Non-pigmented ciliary epithelial cell (primary cell): ENCODE measurements at places on chromosomes 3 and 15.

DNA sequence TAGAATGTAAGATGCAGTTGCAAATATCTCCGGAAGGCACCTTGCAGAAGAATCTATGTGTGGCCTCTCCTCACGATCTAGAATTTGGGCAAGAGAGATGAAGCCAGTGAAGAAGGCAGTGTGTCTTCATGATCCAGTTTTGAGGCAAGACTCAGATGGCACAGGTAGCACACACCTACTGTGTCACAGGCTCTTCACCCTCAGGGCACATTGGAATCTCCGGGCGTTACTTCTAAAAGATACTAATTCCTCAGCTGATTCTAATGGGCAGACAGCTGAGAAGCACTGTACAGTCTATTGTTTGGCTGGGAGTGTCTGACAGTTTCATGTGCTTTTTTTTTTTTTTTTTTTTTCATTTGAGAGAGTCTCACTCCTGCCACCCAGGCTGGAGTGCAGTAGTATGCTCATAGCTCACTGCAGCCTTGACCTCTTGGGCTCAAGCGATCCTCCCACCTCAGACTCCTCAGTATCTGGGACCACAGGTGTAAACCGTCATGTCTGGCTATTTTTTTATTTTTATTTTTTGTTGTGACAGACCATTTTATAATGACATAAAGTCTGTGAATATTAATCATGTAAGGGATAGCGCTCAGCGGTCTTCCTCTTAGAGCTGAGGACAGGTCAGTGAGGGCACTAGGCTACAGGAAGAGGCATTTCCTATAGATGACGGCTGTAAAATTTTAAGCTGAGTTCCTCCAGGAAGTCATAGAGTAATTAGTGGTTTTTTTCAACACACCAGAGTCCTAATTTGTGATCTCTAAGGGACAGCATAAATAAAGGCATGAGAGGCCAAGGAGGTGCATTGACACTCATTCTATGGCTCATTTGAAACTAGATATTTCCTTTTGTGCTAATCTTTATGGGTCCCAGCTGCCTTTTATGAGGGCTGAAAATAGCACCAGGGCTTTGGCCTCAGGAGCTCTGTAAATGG lies 4.0 kb downstream of the C3orf52 start:
- no peak for DNase-seq

DNA sequence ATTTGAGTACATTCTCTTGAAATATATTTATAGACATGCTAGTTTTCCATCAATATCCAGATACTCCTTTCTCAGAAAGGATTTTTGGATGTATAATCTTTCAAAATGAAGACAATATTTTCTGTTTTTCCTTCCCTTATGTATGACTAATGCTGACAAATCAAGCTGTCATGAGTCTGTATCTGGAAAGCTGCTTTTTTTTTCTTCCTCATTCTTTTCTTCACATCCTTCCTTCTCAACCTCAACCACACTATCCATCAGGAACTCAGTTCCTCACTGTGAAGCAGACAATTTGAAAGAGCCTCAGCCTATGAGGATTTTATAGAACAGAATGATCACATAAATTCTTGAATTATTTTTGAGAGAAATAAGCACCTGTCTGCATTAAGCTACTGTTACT lies 335.9 kb upstream of the EPHA6 start:
- DNase-seq: peak; percentile 2

DNA sequence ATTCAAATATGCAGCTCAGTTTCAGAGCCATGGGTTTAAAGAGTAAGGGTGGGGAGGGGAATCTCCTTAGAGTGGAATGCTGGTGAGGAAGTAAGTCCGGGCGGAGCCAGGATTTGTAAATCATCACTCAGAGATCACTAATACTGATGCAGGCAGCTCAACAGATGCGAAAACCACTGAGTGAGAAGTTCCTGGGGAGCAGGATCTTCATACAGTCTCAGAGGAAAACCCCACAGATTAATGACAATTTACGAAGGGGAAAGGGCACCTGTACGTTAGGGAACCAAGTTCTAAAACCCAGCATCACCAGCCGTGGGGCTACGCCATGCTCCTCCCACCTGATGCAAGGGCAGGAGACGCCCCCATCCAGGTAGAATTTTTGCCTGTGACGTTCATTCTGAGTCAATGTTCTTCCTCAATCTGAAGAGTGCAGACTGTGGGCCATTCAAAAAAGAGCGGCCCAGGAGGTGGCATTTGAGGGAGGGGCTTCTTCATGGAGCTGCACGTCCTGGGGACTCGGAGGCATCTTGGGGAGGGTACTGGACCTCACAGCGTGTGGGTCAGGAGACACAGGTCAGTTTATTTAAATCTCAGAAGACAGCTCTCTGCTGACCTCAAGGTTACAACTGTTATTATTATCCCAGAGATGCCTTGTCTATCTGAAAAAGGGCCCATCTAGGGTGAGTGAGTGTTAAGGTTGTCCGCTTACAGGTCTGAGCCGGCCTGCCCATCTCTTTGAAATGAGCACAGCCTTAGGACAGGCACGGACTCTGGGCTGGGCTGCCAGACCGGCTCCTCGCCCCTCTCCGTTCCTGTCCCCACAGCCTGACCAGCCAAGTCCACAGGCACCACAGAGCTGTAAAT lies 228.0 kb downstream of the XXYLT1 start:
- no peak for DNase-seq

GRCh38 chr15:72116731-72117485 lies 1.0 kb downstream of the MYO9A start:
- no peak for DNase-seq

- DNase-seq: no peak
Observed at GRCh38 chr3:147417551-147418295, 8.6 kb downstream of the ZIC1 start.

GRCh38 chr15:38768970-38769369 lies 204.4 kb upstream of the RASGRP1 start:
- no peak for DNase-seq

DNA sequence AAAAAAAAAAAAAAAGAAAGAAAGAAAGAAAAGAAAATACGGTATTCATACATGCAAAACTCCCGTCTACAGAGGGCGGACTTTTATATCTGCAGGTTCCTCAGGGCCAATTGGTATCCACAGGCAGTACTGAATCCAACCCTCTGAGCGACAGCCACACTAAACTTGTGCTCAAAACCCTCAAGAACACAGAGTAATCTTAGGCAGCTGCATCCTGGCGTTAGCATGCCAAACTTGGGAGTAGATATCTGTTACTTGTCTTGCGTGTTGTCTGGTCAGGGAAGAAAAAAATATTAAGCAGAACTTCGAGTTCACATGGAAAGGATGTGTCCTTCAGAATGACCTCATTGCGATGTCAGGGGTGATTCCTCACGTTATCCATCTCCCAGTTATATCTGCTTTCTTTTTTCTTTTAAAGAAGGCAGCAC lies 12.8 kb downstream of the SNAP23 start:
- DNase-seq: no peak

DNA sequence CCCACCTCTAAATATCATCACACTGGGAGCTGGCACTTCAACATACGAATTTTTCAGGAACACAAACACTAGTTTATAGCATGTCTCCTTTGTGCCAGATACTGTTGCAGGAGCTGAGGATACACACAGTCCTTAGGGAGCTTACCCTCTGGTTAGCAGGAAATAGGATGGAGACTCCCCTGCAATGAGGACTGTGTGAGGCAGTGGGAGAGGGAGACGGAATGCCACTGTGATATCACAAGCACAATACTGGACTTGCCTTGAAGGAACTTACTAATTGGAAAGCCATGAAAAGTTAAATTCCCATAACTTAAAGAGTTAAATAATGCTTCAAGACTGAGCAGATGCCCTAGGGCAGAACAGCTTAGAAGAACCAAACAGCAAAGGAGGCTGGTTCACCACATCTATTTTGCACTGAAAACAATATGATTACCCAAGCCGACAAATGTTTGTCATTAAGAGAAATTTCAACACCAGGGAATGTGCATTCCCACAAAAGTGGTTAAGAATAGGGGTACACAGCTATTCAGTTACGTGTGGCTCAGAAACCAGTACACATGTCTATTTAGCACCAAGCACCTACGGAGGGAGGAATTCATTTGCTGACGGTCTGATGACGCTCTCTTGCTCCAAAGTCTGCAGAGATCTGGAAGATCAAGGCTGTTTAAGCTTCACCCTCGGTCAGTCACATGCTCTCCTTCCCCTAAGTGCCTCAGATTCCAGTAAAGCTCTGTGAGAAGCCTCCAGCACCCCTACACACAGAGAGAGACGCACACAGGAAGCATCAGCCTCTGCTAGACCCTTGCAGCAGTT lies 5.2 kb downstream of the TBC1D2B start:
- DNase-seq: peak; percentile 60

- no peak for DNase-seq
Observed at GRCh38 chr3:26118165-26118564, 328.3 kb downstream of the OXSM start.

GRCh38 chr3:189305412-189305811 lies 133.6 kb downstream of the TPRG1 start:
- no peak for DNase-seq

GRCh38 chr15:45670511-45670910 lies 35.7 kb downstream of the SQOR start:
- no peak for DNase-seq

- DNase-seq: no peak
Observed at GRCh38 chr3:112375117-112375516, 42.2 kb downstream of the CD200 start.

- no peak for DNase-seq
Observed at GRCh38 chr3:158355623-158356588, 215.1 kb upstream of the MLF1 start.

GRCh38 chr3:72299321-72299802 lies 514.4 kb upstream of the PROK2 start:
- no peak for DNase-seq

GRCh38 chr3:167304077-167304476 lies 76.0 kb downstream of the ZBBX start:
- no peak for DNase-seq

- DNase-seq: no peak
Observed at GRCh38 chr3:13587442-13587841, 38.5 kb downstream of the FBLN2 start.

DNA sequence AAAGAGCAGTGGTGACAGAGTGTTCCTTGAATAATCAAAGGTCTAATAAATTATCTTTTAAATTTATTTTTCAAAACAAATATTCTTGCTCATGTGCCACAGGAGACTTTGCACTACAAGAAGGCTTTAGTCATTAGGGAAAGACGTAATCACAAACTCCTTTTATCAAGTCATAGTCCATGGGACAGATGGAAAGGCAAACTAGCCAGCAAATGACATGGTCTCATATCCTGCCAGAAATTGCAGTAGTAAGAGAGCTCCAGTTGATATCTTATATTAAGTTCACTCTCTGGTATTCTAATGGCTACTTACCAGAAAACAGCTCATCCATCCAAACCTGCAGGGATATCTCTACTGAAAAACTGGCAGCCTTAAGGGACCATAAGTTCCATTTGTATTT lies 225.0 kb upstream of the TP63 start:
- DNase-seq: no peak
